IMR-90 (cell line): ENCODE measurements at places on chromosomes 7 and 10. TPM values are rescaled to one million over a fixed set of nuclear protein-coding genes. Genes with fewer than 3 reads are reported as not detected.

ITPRIP gene
- 31.9 and 38.1 TPM in 2 replicates for polyA plus RNA-seq

TBXAS1 gene
- polyA plus RNA-seq, result 10.0 and 10.8 TPM in 2 replicates

GIMAP2 gene
- not detected in 2 replicates for polyA plus RNA-seq

COBL gene
- polyA plus RNA-seq, result not detected in 2 replicates

- DNase-seq, result no peak
Measured at GRCh38 chr10:100623521-100624230, 87.9 kb downstream of the HIF1AN start.
